ENCODE measurements at places on chromosomes 11 and 22. TPM values are rescaled to one million over a fixed set of nuclear protein-coding genes. Genes with fewer than 3 reads are reported as not detected.

KCNK4 gene
- not detected for total RNA-seq

PLEKHB1 gene
- 10.8 TPM for total RNA-seq

MS4A15 gene
- total RNA-seq = not detected

PRDX5 gene
- 255 TPM for total RNA-seq

PANX2 gene
- total RNA-seq = 1.9 TPM

PDGFD gene
- 3.4 TPM for total RNA-seq
